ENCODE measurements at places on chromosomes 2 and 18.

GRCh38 chr2:224098481-224099230 is 59.6 kb upstream of the SERPINE2 start:
- DNase-seq: no peak

DNA sequence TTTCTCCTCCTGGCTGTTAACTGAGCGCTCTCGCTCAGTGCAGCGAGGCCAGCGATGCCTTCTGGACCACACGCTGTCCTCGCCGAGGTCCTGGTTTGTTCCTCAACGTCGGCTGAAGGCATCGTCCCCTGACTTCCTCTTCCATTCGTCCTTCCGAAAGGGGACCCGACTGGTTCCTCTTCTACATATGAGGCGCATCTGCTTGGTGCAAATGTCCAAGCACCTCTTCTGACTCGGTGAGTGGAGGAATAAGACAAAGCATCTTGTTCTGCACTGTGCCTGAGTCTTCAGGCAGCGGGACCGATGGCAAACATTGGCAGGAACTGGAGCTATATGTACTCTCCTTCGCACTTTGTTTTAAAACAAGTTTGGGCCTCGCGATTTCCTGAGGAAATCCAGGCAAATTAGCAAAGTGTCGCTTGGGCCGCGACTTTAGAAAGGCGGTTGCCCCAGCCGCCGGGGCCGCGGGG is 621 bp upstream of the KCNS3 start:
- DNase-seq: no peak

DNA sequence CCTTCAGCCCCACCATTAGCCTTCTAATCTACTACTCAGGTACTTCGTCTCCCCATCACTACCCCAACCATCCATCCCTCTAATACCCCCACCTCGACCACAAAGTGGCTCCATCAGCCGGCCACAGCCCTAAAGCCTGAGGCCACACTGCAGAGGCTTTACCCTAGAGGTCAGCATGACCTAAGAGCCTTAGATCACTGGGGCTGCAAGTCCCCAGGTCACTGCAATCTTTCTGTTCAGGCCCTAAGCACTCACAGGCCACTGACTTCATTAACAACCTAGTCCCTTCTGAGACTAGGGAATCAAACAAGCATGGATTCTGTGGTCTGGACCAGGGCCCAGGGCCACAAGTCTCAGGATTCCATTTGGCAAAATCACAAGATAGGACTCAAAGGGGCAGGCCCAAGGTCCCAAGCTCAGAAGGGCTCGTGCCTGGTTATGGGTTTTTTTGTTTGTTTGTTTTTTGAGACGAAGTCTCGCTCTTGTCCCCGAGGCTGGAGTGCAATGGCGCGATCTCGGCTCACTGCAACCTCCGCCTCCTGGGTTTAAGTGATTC is 37.0 kb upstream of the PKDCC start:
- DNase-seq: no peak

GRCh38 chr18:61236356-61237057 is 96.7 kb upstream of the CDH20 start:
- DNase-seq: no peak

- DNase-seq: no peak
Observed at GRCh38 chr2:24105816-24106215, 17.3 kb downstream of the PFN4 start.

DNA sequence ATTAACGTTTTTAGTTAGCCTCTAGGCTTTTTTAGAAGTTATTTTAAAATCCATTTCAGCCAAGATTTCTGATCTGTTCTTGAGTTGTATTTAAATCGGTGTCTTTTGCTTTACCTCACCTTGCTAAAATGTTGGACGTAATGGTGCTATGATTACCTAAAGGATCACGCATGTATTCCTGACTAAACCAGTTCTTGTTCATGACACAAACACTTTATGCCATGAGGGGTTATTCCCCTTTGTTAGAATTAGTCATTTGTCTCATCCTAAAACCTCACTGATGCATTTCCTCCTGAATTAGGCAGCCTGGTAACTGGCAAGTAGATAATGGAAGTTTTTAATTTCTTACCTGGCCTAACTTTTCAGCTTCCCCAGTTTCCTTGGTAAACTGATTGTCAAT is 185.4 kb upstream of the TANK start:
- no peak for DNase-seq

- peak; percentile 96 for DNase-seq
Observed at GRCh38 chr2:12716282-12717190, at the start of gene TRIB2. Gene TRIB2, plus strand, starts transcription at chr2:12716936. Its CDS starts 1,372 bp downstream, at chr2:12718308.

GRCh38 chr18:57258131-57258777 is 94.1 kb upstream of the ST8SIA3 start:
- DNase-seq: no peak

GRCh38 chr2:120738117-120738516 is 2.4 kb downstream of the GLI2 start:
- DNase-seq: no peak

DNA sequence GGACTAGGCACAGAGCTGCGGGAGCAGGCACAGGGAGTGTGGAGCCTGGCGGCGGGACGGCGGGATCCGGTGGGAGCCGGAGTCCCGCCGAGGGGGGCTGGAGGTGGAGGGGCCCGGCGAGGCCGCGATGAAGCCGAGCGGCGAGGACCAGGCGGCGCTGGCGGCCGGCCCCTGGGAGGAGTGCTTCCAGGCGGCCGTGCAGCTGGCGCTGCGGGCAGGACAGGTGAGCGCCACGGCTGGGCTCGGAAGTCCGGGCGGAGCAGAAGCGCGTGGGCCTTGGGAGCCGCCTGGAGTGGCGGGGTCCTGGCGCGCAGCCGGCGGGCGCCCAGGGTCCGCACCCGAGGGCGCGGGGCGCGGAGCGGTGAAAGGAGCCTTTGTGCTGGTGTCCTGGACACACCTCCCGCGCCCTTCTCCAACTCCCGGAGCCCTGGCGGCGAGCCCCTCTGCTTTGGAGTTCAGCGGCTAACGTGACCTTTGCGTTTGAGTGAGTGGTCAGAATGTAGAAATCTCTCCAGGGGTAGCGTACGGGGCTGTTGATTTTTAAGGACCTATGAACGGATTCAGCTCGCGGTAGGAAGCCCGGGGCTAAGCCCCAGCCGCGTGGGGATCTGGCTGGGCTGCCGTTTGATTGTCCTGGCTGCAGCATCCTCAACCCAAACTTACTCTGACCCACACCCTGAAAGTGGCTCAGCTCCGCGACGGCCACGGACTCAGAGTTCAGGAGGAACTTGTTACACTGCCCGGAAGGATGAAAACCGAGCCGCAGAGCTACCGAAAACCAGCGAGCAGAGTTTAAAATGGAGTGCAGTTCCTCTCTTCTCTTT is 448 bp downstream of the IMPA2 start:
- DNase-seq: no peak

DNA sequence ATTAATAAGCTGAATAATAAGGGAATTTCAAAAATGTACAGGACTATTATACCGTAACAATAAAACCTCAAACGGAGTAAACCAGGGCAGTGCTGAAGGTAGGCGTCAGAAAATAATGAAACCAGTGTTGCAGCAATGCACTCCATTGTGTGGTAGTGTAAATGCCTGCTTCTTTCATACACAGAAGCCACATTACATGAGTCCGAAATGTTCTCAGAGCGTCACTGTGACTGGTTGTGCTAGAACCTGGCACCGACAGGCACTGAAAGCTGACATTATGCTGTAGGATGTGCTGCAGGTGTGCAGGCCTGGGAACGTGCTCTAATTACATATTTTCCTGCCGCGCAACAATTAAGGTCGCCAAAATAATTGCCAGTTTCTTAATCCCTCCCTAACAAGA is 53.3 kb downstream of the ZEB2 start:
- peak; percentile 69 for DNase-seq
